ENCODE measurements at places on chromosomes 2 and 18.
A peak's percentile ranks its signal among the peaks of the same experiment; 100 is the strongest.

DNA sequence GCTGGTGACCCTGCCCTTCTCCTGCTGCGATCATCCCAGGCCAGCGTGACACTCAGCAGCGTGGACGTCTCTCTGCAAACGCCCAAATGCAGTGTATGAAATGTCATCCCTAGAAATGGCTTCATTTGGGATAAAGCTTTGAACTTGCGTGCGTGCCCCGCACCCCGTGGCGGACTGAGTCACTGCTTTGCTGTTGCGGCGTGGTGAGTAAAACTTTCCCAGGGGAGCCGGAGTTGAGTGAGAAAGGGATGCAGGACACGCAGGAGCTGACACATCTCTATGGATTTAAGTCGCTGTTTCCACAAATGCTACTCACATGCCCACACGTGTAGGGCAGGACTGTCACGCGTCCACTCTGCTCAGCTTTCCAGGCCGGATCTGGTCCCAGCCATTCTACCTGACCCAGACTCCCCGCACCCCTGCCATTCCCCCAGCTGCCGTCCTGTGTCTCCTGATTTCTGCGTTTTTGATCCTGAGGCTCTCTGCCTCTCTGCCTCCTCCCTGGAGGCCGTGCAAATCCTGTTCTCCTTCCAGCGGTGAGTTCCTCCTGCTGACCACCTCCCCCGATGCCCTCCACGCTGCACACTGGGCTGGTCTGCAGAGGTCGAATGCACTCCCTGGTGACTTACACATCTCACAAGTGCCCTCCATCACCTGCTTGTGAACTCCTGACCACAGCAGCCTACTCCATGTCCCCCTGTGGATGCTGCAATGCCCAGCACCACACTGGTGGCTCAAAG lies 88.9 kb downstream of the MBP start:
- no peak for DNase-seq

DNA sequence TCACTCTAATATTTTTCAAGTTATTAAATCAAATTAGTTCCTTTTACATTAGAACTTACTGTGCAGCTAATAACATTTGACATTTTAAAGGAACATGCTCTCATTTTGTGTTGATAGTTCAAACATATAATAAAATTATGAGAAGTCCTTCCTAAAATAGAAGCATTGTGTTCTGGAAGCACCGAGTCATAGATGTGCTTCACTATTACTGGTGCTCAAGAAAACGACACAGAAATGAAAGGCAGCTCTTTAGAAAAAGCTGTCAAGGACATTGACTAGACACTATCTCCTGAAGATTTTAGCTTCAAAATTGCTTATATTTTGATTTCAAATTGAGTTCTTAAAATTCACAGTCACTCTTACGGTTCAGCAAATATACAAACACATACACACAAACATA lies 338.3 kb downstream of the NBAS start:
- DNase-seq, result no peak

GRCh38 chr18:26722565-26722931 lies 143.0 kb downstream of the AQP4 start:
- no peak for DNase-seq

- no peak for DNase-seq
Measured at GRCh38 chr2:17182399-17182798, 335.8 kb downstream of the RAD51AP2 start.

DNA sequence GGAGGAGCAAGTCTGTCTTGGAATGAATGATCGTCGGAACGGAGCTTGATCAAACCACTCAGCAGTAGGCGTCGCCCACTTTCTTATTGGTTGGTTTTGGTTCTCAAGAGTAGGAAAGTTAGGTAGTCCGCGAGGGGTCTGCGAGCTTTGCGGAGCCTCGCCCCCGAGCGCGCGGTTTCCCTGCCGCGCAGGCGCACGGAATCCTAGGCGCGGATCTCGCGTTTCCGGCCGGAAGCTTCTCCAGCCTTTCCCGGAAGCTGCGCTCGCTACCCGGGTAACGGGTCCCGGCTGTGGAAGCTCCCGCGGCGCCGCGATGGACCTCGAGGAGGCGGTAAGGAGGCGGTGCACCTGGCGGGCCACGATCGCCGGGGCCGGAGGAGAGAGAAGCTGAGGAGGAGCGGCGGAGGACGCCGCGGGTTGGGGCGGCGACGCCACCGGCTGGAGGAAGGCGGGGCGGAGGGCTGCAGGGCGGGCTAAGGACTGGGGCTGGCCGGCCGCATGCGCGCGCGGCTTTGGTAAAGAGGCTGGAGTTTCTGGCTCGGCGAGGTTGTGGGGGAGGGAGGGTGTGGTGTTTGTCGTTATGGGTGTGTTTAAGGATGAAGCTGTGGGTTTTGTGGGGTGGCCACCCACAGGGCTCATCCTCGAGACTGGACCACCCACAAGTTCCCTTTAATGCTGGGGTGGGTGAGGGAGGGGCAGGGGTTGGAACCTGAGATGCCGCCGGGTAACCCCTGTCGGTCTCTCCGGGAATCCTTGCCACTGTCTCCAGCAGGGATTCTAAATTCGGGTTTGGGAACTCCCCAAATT lies at the start of gene TAF1B:
Gene TAF1B, plus strand, starts transcription at position 246 of the 807 bp plus-strand sequence. Its CDS starts 68 bp downstream, at position 314.
- peak; percentile 93 for DNase-seq

- no peak for DNase-seq
Measured at GRCh38 chr2:100988630-100989417, 13.3 kb upstream of the RPL31 start.
